Large intestine (tissue), 12 donors: ENCODE measurements at places on chromosomes 2 and 18. TPM values are rescaled to one million over a fixed set of nuclear protein-coding genes. Genes with fewer than 3 reads are reported as not detected.

Gene G6PC2
- 0.19 TPM for polyA plus RNA-seq

Gene CHRND
- polyA plus RNA-seq, result 0.27 TPM

DNA sequence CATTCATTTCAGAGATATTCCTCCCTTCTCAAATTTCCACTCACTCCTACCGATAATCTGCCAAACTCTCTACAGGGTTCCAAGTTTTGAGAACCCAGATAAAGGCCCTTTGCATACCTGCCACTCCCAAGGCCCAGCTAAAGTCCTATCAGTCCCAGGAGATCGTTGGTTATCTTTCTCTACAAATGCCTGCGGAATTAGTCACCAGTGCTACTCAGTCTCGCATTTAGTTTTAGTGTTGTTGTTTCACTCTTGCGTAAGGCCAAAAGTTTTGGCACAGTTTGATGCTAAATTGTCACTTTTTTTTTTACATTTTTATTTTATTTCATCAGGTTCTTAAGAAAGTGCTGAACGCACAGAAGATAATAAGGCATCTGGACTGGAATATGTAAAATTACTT lies 29.2 kb upstream of the SETBP1 start:
- no peak for DNase-seq
- H3K27ac ChIP-seq, result no peak overlapping the region
- H3K4me1 ChIP-seq, result no peaks in the 10 kb centered on the region
- no peaks in the 10 kb centered on the region for H3K27me3 ChIP-seq

DNA sequence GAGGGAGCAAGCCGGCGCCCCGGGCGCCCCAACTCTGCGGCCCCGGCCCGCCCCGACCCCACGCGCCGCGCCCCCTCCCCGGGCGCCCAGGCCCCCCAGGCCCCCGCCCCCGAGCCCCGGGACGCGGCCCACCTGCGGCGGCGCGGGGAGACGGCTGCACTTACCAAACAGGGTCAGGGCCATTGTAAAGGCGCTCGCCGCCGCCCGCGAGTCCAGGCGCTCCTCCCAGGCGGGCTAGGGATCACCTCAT lies 526 bp downstream of the CHN1 start:
- no peak overlapping the region for H3K27ac ChIP-seq
- DNase-seq, result no peak
- H3K4me3 ChIP-seq, result peak overlapping the region; percentile 42
- H3K36me3 ChIP-seq, result no peaks in the 10 kb centered on the region
- no peaks in the 10 kb centered on the region for H3K4me1 ChIP-seq
- peaks cover 51% of the 10 kb centered on the region for H3K27me3 ChIP-seq

Gene SCG2
- 82.8 TPM for polyA plus RNA-seq

- no peaks in the 10 kb centered on the region for H3K4me1 ChIP-seq
- DNase-seq, result no peak
- no peak overlapping the region for H3K4me3 ChIP-seq
- no peaks in the 10 kb centered on the region for H3K27me3 ChIP-seq
Measured at GRCh38 chr2:100393362-100393761, 24.1 kb downstream of the CHST10 start.

GRCh38 chr2:227889336-227889735 lies 17.9 kb downstream of the DAW1 start:
- H3K4me3 ChIP-seq, result no peak overlapping the region
- H3K27ac ChIP-seq, result no peak overlapping the region
- no peaks in the 10 kb centered on the region for H3K36me3 ChIP-seq
- no peaks in the 10 kb centered on the region for H3K27me3 ChIP-seq
- DNase-seq, result no peak

- no peak for DNase-seq
- H3K4me1 ChIP-seq, result peaks cover 14% of the 10 kb centered on the region
- H3K27ac ChIP-seq, result no peak overlapping the region
- peaks cover 18% of the 10 kb centered on the region for H3K36me3 ChIP-seq
- no peak overlapping the region for H3K4me3 ChIP-seq
Measured at GRCh38 chr2:64101141-64101591, 43.1 kb downstream of the PELI1 start.

Gene PKP4
- 56.1 TPM for polyA plus RNA-seq

- no peak overlapping the region for H3K4me3 ChIP-seq
- no peak for DNase-seq
- no peaks in the 10 kb centered on the region for H3K27me3 ChIP-seq
- no peaks in the 10 kb centered on the region for H3K36me3 ChIP-seq
Measured at GRCh38 chr2:12806549-12807242, 90.0 kb downstream of the TRIB2 start.

GRCh38 chr2:160666154-160667060 lies 172.8 kb upstream of the RBMS1 start:
- H3K4me3 ChIP-seq, result no peak overlapping the region
- H3K36me3 ChIP-seq, result no peaks in the 10 kb centered on the region
- H3K27ac ChIP-seq, result peak overlapping the region; percentile 43
- no peaks in the 10 kb centered on the region for H3K4me1 ChIP-seq

- no peaks in the 10 kb centered on the region for H3K36me3 ChIP-seq
- H3K27ac ChIP-seq, result no peak overlapping the region
- H3K4me1 ChIP-seq, result peaks cover 11% of the 10 kb centered on the region
- H3K27me3 ChIP-seq, result no peaks in the 10 kb centered on the region
- no peak overlapping the region for H3K4me3 ChIP-seq
- DNase-seq, result no peak
Measured at GRCh38 chr2:98483257-98483861, 38.7 kb downstream of the INPP4A start.

DNA sequence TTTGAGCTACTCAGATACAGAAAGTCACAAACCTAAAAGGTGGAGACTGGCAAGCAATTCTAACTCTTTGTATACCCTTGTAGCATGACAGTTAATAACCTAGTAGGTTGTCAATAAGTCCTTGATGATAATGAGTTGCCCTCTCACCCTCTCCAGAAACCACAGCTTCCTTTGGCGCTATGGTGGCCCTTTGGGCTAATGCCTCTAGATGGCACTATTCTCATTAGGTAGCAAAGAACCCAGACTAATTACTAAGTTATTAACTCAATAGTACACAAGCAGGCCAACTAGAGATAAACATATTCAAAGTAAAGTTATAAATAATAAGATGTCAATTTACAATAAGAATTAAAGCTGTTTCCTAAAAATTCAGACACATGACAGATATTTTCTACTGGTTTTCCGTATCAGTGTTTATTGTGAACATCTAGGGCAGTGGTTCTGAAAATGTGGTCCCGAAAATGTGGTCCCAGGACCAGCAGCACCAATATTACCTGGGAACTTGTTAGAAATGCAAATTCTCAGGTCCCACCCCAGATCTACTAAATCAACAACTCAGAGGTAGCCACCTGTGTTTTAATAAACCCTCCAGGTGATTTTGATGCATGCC lies 41.1 kb downstream of the LDAH start:
- no peaks in the 10 kb centered on the region for H3K27me3 ChIP-seq
- H3K4me3 ChIP-seq, result no peak overlapping the region
- no peak for DNase-seq
- no peak overlapping the region for H3K27ac ChIP-seq
- H3K36me3 ChIP-seq, result peaks cover 24% of the 10 kb centered on the region
- no peaks in the 10 kb centered on the region for H3K4me1 ChIP-seq

Gene TDRD15
- polyA plus RNA-seq, result not detected

Gene NRP2
- polyA plus RNA-seq, result 37.2 TPM

DNA sequence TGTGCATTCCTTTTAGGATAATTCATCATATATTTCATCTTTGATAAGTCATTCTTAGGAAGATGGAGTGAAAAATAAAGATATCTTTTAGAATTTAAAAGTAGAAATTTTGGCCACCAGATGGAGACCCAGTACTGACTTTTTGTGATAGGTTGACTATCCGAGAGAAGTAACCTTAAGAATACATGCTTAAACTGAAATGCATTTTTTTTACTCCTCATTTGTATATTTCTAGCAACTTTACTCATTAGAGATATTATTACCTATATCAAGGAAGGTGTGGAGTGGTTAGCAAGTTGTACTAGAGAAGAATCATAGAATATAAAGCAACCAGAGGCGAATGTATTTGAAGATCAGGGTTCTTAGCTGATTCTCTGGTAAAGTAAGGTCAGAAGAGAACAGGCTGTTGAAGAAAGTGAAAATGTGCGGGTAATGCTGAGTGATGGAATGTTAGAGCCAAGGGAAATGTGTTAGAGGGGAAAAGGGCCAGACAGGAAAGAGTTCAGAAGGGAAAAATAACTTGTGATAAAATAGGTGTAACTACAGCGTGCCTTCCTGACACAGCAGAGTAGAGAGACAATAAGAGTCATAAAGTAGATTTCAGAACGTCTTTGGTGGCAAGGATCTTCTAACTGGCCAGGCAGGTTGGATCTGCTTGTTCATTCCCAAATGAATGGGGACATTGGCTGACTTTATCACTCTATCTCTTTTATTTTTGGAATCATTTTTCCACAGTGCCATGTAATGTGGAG lies 52.3 kb downstream of the TDRD15 start:
- no peak for DNase-seq
- no peak overlapping the region for H3K4me3 ChIP-seq
- no peaks in the 10 kb centered on the region for H3K36me3 ChIP-seq
- no peaks in the 10 kb centered on the region for H3K4me1 ChIP-seq
- no peak overlapping the region for H3K27ac ChIP-seq

Gene ELAC1
- polyA plus RNA-seq, result 11.8 TPM

DNA sequence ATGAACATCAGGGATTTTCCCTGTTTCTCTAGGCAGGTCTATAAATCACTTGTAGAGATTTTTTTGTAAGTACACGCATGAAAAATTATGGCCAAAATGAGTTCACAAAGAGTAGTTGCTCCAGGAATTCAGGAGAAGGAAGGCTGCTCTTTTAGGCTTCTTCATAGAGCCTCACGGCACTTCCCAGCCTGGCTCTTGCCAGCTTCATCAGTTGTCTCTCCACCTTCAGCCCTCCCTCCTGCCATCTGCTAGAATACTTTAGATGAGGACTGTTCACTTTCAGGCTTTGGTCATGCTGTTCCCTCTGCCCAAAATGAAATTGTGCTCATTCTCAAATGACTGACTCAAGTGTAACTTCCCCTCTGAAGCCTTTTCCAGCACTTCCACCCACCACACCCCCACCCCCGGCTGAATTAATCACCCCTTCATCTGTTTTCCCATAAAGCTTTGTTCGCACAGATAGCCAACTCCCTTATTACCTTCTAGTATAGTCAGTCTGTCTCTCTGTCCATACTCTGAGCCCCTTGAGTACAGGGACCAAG lies 1.8 kb upstream of the ABCA12 start:
- DNase-seq, result no peak
- no peaks in the 10 kb centered on the region for H3K27me3 ChIP-seq
- no peaks in the 10 kb centered on the region for H3K36me3 ChIP-seq

Gene CAPN14
- 0.13 TPM for polyA plus RNA-seq

Gene CD8A
- 2.1 TPM for polyA plus RNA-seq

Gene RGPD5
- polyA plus RNA-seq, result 22.4 TPM

DNA sequence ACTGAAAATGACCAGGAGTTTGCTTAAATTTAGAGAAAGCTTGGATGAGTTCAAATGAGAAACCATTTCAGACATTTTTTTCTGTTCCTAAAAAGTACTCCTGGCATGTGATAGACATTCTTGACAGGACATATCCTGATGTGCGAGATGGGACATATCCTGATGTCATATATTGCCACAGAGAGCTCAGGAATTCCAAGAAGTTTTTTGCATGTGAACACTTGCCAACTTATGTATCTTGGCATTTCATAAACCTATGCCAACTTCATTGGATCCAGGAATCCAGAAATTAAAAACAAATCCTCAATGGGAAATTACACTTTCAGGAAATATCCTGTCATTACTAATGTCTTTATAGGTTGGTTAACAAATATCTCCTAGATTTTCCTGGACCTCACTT lies 2.9 kb upstream of the SERPINB3 start:
- H3K4me1 ChIP-seq, result no peaks in the 10 kb centered on the region
- no peaks in the 10 kb centered on the region for H3K27me3 ChIP-seq
- H3K36me3 ChIP-seq, result no peaks in the 10 kb centered on the region
- no peak overlapping the region for H3K4me3 ChIP-seq
- no peak for DNase-seq

DNA sequence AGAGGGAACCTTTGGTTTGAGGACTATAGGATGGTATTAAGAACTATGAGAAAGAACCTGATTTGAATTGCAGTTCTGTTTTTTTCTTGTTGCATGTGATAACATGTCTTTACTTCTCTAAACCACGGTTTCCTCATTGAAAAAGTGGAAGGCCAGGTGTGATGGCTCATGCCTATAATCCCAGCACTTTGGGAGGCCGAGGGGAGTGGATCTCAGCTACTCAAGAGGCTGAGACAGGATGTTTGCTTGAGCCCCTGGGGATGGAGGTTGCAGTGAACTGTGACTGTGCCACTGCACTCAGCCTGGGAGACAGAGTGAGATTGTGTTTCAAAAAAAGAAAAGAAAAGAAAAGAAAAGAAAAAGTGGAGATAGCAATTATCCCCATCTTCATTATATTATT lies 32.3 kb downstream of the SCN9A start:
- no peaks in the 10 kb centered on the region for H3K27me3 ChIP-seq
- H3K4me3 ChIP-seq, result no peak overlapping the region
- no peak overlapping the region for H3K27ac ChIP-seq
- H3K4me1 ChIP-seq, result no peaks in the 10 kb centered on the region

- H3K4me3 ChIP-seq, result no peak overlapping the region
- H3K27me3 ChIP-seq, result no peaks in the 10 kb centered on the region
- no peak overlapping the region for H3K27ac ChIP-seq
- H3K36me3 ChIP-seq, result no peaks in the 10 kb centered on the region
- no peaks in the 10 kb centered on the region for H3K4me1 ChIP-seq
- peak; percentile 19 for DNase-seq
Measured at GRCh38 chr2:149648282-149649030, 60.9 kb upstream of the MMADHC start.

Gene QPCT
- 9.1 TPM for polyA plus RNA-seq

DNA sequence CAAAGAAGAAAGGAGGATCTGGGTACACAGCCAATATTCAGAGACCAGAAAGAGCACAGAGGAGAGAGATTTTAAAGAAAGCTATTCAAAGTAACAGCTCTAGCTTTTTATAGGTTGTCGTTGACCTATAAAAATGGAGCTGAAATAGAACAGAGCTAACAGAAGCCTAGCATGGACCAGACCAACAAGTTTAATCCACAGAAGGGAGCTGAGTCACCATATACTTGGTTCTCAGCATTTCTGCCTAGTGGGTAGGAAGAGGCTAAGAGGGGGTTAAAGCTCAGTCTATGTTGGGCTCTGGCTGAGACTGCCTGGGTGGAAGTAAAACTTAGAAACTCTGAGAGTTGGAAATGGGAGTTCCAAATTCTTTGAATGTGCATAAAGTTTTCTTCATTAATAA lies 678.0 kb upstream of the CDH2 start:
- H3K27me3 ChIP-seq, result no peaks in the 10 kb centered on the region
- no peaks in the 10 kb centered on the region for H3K36me3 ChIP-seq
- H3K4me1 ChIP-seq, result no peaks in the 10 kb centered on the region
- H3K4me3 ChIP-seq, result no peak overlapping the region
- no peak overlapping the region for H3K27ac ChIP-seq
- DNase-seq, result no peak

- H3K36me3 ChIP-seq, result no peaks in the 10 kb centered on the region
- no peak overlapping the region for H3K4me3 ChIP-seq
- no peak overlapping the region for H3K27ac ChIP-seq
- no peaks in the 10 kb centered on the region for H3K4me1 ChIP-seq
- no peaks in the 10 kb centered on the region for H3K27me3 ChIP-seq
Measured at GRCh38 chr2:216626875-216627245, 6.4 kb upstream of the IGFBP2 start.
